Naive thymus-derived CD8-positive, alpha-beta T cell (primary cell): ENCODE measurements at places on chromosomes 5 and 9.

DNA sequence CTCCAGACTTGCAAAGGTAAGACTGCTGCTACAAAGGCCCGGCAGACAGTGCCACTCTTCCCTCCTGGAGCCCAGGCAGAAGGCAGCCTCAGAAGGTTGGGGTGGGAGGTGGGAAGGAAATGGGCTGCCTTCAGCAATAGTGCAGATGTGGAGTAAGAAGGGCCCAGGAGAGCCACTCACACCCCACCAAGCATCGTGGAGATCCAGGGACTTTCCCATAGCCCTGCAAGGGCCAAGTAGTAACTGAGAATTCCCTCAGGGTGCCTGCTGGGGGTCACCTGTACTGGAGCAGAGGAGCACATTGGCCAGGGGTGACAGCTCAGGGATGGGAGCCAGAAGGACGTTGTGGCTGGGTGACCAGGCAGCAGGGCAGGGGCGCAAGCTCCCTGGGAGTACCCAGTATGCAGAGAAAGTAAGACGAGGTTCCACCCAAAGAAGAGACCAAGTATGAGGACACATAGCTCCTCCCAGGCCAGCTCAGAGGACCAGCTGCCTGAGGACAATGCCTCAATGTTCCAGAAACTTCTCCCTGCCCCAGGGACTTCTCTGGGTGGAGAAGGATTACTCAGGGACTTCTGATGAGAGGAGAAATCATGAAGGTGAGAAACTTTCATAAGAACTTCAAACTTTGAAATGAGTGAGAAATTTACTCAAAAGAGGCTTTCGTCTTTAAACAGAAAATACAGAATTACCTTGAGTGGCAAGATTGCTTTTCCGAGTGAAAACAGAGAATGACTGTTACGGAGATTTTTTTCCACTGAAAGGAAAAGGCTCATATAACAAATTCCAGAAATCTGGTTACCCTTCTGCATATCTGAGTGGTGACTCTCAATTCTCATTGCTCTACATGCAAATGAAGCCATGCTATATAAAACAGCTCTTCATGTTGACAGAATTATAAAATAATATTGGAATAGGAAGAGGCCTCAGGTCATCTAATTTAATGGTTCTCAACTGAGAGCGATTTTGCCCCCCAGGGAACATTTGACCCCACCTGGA lies 87.9 kb upstream of the TRIO start:
- no peak overlapping the region for H3K4me3 ChIP-seq
- no peak overlapping the region for H3K27ac ChIP-seq
- H3K4me1 ChIP-seq: no peaks in the 10 kb centered on the region
- H3K36me3 ChIP-seq: no peaks in the 10 kb centered on the region
- DNase-seq: no peak
- peaks cover 2% of the 10 kb centered on the region for H3K27me3 ChIP-seq

DNA sequence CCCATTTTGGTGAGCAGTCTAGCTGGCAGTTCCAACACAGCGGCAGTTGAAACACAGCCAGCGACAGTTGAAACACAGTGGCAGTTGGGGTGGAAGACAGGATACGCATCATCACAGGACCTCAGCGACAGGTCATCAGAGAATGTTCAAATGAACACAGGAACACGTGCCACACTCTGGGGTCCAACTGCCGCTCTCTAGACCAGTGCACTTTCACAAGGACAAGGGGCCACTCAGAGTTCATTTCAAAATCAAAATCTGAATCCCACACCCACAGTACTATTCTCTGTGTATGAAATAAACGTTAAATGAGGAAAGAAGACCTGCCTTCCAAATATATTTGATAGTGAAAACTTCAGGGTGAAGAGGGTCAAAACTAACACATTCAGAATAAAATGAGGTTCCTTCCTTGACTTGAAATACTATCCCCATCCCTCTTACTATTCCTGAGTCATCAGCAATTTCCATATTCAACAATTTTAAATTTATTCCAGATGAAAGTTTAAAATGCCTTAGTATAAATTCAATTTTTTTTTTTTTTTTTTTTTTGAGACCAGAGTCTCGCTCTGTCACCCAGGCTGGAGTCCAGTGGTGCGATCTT lies 53.0 kb upstream of the SIMC1 start:
- H3K27me3 ChIP-seq: peaks cover 10% of the 10 kb centered on the region
- no peak for DNase-seq
- no peak overlapping the region for H3K27ac ChIP-seq
- no peaks in the 10 kb centered on the region for H3K36me3 ChIP-seq
- H3K4me1 ChIP-seq: no peaks in the 10 kb centered on the region

- peaks cover 5% of the 10 kb centered on the region for H3K4me1 ChIP-seq
- no peak overlapping the region for H3K27ac ChIP-seq
- DNase-seq: no peak
- H3K36me3 ChIP-seq: no peaks in the 10 kb centered on the region
Observed at GRCh38 chr9:120946259-120946658, 19.7 kb upstream of the TRAF1 start.

GRCh38 chr9:132982458-132982857 lies 4.0 kb downstream of the GFI1B start:
- no peak for DNase-seq
- H3K36me3 ChIP-seq: no peaks in the 10 kb centered on the region
- H3K4me3 ChIP-seq: no peak overlapping the region
- H3K27me3 ChIP-seq: peaks cover 79% of the 10 kb centered on the region
- H3K27ac ChIP-seq: no peak overlapping the region

DNA sequence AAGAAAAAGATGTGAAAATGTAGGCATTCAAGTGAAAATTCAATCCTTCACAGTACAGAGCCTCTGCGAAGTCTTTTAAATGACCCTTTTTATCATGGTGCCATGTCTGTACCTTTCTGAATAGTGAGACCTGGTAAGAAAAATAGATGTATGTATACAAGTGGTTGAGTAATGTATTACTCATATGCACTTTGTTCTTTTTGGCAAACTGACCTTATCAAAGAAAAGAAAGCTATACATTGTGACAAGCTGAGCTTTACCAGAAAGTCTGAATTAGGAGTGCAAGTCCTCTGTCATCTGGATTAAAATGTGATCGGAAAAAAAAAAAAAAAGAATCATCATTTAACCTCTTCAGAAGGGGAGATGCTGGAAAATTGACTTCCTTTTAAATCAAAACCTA lies 356.4 kb upstream of the CCNH start:
- no peak overlapping the region for H3K27ac ChIP-seq
- H3K4me3 ChIP-seq: no peak overlapping the region
- H3K36me3 ChIP-seq: no peaks in the 10 kb centered on the region
- H3K4me1 ChIP-seq: no peaks in the 10 kb centered on the region

DNA sequence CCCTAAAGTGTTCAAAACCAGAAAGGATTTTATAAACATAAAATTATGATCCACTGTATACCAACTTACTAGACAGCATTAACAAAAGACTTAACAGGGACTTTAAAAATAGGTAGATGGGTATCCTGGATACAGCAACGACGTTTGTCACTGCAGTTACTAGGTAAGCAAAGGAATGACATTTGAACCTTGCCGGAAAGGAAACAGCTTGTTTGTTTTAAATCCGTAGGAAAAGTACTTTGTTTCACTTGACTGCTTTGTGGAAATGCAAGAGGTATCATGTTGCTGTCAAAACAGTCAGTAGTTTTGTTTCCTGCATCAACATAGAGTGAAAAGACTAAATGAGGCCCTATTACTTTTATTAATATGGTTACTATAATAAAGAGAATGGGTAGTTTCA lies 122.9 kb downstream of the CDC42SE2 start:
- no peak overlapping the region for H3K4me3 ChIP-seq
- H3K4me1 ChIP-seq: peaks cover 89% of the 10 kb centered on the region
- H3K27me3 ChIP-seq: no peaks in the 10 kb centered on the region
- peak overlapping the region; percentile 82 for H3K27ac ChIP-seq

GRCh38 chr5:130067364-130067763 lies 163.1 kb downstream of the CHSY3 start:
- H3K4me1 ChIP-seq: no peaks in the 10 kb centered on the region
- no peak for DNase-seq
- no peak overlapping the region for H3K4me3 ChIP-seq
- no peak overlapping the region for H3K27ac ChIP-seq

DNA sequence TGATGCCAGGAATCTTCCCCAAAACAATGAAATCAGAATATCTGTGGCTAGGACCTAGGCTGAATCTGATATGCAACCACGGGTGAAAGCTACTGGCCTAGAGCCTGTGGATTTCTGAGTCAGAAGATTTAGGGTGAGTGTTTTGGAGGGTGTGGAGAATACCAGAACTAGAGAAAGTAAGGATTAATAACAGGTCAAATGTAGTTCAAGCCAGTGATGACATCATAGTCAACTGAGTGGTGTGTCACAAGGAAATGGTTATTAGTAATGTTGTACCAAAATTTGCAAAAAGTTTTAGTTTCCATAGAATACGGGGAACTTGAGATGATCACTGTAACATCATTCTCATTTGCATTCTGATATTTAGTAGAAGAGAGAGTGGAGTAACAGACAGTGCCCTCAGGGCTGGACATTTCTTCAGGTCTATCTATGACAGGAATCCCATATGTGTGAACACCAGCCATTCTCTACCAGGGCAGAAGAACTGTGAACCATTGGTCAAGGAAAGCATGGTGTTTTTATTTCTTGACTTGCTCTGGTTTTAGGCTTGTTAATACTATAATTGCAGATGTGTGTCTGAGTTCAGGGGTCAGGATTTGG lies 3.7 kb downstream of the GALNT12 start:
- DNase-seq: no peak
- no peak overlapping the region for H3K27ac ChIP-seq
- H3K27me3 ChIP-seq: no peaks in the 10 kb centered on the region
- no peak overlapping the region for H3K4me3 ChIP-seq
- H3K4me1 ChIP-seq: peaks cover 25% of the 10 kb centered on the region

GRCh38 chr5:74266132-74266531 lies 374.4 kb downstream of the ENC1 start:
- H3K27ac ChIP-seq: no peak overlapping the region
- no peaks in the 10 kb centered on the region for H3K4me1 ChIP-seq
- DNase-seq: no peak
- H3K4me3 ChIP-seq: no peak overlapping the region

DNA sequence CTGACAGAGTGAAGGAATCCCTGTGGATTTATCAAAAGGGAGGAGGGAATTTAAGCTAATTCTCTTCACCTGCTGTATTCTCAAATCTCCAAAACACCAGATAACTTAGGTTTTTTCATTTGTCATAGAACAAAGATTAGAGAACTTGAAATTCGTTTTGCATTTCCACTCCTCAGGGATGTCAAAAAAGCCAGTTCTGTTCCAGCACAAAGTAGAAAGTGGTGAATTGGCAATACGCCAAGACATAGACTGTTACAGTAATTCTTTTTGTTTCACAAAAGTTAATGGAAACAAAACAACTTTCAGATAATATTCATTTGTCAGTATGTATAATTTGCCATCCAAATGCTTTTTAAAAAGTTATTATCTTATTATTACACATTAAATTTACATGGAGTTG lies 15.0 kb downstream of the S1PR3 start:
- no peak for DNase-seq
- no peak overlapping the region for H3K4me3 ChIP-seq
- no peak overlapping the region for H3K27ac ChIP-seq
- no peaks in the 10 kb centered on the region for H3K36me3 ChIP-seq
- H3K27me3 ChIP-seq: peaks cover 9% of the 10 kb centered on the region
- H3K4me1 ChIP-seq: peaks cover under 1% of the 10 kb centered on the region

GRCh38 chr5:138737494-138738265 lies 15.5 kb upstream of the CTNNA1 start:
- DNase-seq: no peak
- peaks cover 13% of the 10 kb centered on the region for H3K27me3 ChIP-seq
- H3K4me1 ChIP-seq: peaks cover 5% of the 10 kb centered on the region
- no peak overlapping the region for H3K4me3 ChIP-seq
